GM12892 (cell line): ENCODE measurements at places on chromosomes 1 and 21.

GRCh38 chr1:20327467-20327866 lies 36.8 kb downstream of the VWA5B1 start:
- DNase-seq: no peak

- DNase-seq: no peak
Observed at GRCh38 chr1:23483321-23484252, at the start of gene ASAP3. Gene ASAP3, minus strand, starts transcription at chr1:23484179. Its CDS starts 46 bp downstream, at chr1:23484133.

GRCh38 chr1:204885288-204885711 lies 14.6 kb downstream of the NFASC start:
- no peak for DNase-seq

GRCh38 chr1:103582464-103582863 lies 11.1 kb downstream of the AMY2B start:
- no peak for DNase-seq

- DNase-seq: no peak
Observed at GRCh38 chr1:23718482-23718881, 24.8 kb upstream of the ELOA start.

DNA sequence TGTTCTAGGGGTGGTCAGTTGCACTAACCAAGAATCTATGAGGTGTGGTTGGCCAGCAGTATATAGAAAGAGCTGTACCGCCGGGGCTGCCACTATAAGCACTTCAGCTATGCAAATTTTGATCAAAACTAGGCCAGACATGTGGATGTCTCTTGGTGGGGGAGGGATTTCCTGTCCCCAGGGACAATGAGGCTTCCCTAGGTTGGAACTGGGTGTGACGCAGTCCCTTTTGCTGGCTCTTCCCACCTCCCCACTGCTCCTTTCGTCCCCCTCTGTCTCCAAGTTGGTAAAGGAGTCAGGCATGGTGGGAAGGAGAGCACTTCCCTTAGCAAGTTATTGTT lies 13.6 kb downstream of the SDCCAG8 start:
- DNase-seq: no peak

DNA sequence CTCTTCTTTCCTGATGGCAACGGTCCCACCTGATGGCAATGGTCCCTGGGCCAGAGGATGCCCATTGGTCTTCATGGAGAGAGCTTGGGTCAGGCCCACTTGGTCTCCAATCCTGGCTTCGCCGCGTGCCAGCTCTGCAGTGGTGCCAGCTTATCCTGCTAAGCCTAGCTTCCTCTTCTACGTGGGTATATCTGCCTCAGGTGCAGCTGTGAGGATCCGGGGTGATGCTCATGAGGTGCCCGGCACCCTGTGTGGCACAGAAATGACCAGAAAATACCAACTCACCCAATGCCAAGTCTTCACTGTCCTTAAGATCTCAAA lies 437.4 kb downstream of the CAMTA1 start:
- DNase-seq: no peak

- DNase-seq: no peak
Observed at GRCh38 chr1:156901966-156902915, 8.7 kb downstream of the PEAR1 start.

GRCh38 chr1:40926441-40926840 lies 53.1 kb upstream of the CTPS1 start:
- DNase-seq: no peak

DNA sequence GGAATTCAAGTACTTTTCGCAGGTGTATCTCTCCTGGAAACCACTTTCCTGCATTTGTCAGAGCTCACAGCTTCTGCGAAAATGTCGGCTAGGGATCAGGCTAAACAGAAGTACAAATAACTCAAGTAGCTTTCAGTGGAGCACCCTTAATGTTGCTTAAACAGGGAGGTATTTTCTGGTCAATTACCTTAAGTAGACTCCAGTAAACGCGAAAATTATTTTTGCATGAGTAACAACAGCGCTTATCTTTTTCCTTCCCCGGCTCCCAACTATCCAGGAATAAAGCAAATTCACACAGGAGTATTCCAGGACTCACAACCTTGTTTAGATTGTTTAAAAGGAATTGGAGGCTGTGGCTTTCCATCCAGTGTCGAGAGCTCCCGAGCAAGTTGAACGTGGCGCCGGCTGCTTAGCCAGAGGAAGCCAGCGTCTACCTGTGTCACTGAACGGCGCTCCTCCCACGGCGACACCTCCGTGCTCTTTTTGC lies 7.3 kb upstream of the SIM2 start:
- no peak for DNase-seq

GRCh38 chr1:198986036-198986435 lies 347.2 kb downstream of the PTPRC start:
- no peak for DNase-seq

DNA sequence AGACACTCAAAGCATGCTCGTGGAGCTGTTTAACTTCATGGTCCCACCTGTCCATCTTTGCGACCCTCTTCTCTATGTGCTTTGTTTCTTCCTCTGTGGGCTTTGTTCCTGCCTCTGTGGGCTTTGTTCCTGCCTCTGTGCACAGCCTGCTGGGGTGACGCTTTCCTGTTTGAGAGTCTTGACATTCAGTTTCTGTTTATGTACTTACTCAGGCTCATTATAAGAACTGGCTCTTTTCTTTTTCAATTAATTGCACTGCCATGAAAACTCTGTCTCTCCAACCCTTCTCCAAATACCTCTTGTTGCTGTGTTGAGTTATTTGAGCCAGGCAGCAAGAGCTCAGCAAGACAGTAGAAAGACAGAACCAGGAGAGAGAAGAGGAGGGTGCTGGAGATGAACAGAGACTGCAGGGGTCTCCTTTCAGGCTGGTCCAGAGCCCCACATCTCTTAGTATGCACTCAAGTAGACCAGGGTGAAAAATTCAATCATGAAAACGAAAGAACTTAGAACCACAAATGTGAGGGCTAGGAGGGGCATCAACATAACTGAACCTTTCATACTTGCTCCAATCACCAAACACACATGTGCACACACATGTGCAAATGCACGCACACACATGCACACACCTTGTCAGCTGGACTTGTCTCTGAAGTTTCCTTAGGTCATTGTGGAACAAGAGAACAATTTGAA lies 88.3 kb upstream of the SGIP1 start:
- no peak for DNase-seq

- DNase-seq: no peak
Observed at GRCh38 chr21:37039411-37040075, 33.0 kb downstream of the RIPPLY3 start.

GRCh38 chr1:93965888-93966287 lies 56.7 kb upstream of the GCLM start:
- no peak for DNase-seq

- DNase-seq: no peak
Observed at GRCh38 chr1:44031252-44032169, at the start of gene SLC6A9. Gene SLC6A9, minus strand, starts transcription at chr1:44031462. Its CDS starts 7,185 bp downstream, at chr1:44024277.

DNA sequence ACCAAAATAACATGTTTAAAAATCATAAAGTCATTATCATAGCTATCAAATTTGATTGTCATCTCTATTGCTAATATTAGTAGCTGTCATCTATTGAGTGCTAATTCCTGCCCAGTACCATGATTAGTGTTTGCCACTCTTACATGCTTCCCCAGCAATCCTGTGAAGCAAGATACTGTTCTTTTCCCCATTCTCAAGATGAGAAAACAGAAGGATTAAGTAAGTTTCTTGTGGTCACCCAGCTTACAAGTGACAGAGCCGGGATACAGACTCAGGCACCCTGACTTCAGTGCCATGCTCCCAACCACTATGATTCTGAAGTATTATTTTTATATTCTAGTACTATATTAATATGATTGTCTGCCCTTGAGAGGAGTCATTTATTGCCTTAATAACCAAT lies 36.5 kb downstream of the LRRC8C start:
- DNase-seq: no peak

DNA sequence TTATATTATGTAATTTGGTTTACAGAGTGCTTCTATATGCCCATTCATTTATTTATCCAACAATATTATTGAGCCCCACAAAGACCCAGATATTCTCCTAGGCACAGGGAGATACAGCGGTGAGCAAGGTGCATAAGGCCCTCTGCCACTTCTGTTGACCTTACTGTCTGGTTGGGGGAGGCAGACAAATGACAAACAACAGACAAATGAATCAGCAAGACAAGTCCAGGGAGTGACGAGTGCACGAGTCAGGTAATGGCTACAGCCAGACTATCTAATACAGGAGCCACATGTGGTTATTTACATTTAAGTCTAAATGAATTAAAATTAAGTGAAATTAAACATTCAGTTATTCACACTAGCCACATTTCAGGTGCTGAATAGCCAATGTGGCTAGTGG lies 22.0 kb upstream of the BCAR3 start:
- no peak for DNase-seq

DNA sequence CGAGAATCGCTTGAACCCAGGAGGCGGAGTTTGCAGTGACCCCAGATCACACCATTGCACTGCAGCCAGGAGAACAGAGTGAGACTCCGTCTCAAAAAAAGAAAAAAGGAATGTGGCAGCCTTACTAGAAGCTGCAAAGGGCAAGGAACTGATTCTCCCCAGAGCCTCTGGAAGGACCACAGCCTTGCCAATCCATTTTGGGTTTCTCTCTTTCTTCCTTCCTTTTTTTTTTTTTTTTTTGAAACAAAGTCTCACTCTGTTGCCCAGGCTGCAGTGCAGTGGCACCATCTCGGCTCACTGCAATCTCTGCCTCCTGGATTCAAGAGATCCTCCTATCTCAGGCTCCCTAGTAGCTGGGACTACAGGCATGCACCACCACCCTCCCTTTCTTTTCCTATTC lies 9.9 kb upstream of the IFNGR2 start:
- DNase-seq: no peak

DNA sequence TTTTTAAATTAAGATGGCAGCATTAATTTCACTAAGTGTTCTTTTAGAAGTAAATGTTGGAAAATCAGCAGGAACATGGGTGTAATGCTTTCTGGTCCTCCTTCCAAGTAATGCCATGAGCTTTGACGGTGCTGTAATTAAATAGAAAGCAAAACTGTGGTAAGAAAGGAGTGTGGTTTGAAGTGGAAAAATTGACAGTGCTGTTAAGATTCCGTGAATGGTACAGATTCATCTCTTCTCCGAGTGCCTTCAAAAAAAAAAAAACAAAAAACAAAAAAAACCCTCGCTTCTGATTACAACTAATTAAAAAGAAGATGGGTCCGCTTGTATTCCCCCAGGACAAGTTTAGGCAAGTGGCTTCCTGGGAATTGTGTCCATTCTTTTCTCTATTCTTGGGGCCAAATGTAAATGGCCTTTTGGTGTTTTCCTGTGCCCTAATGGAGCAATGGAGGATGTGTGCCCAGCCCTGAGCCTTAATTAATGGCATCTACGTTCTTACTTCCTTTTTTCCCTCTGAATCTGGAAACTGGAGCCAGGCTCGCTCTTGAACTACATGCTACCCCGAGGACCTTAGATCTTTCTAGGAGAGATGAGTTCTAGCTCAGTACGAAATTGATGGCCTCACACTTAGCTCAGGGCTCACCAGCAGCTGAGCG lies 5.1 kb downstream of the LMO4 start:
- DNase-seq: no peak

- no peak for DNase-seq
Observed at GRCh38 chr1:66380452-66381212, 153.3 kb upstream of the SGIP1 start.

GRCh38 chr1:57866998-57867397 lies 443.1 kb upstream of the DAB1 start:
- no peak for DNase-seq

DNA sequence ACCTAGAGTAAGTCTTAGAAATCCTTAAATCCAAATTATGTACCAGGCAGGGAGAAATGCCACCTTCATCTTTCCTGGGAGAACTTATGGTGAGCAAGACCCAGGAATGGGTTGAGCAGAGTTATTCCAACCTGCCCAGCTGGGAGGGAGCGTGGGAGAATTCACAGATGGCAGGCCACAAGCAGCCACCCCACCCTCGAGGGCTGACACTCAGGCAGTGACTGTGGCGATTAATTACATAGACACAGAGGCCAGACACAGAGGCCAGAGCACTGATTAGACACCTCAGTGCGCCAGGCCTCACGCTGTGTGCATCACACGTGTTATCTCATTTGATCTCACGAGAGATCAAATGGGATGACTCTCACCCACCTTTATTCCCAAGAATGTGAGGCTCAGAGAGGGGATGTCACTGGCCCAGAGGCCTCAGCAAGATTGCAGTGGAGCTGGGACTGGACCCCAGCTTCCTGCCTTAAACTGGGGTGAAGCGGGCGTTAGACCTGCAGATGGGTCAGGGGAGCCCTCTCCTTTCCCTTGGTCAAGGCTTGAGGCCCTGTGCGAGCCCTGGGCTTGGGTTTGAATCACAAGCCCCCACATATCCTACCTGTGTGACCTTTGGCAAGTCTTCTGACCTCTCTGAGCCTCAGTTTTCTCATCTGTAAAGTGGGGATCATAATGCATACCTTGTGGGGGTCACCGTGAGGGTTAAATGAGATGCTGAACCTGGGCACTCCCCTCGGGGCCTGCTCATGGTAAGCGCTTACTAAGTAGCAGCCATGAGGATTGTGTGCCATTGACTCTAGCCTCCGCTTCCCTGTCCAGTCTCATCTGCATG lies 28.8 kb upstream of the PADI4 start:
- DNase-seq: no peak

- DNase-seq: no peak
Observed at GRCh38 chr1:48920851-48921250, 144.2 kb upstream of the BEND5 start.

- DNase-seq: no peak
Observed at GRCh38 chr1:30670240-30671060, 52.9 kb downstream of the MATN1 start.

DNA sequence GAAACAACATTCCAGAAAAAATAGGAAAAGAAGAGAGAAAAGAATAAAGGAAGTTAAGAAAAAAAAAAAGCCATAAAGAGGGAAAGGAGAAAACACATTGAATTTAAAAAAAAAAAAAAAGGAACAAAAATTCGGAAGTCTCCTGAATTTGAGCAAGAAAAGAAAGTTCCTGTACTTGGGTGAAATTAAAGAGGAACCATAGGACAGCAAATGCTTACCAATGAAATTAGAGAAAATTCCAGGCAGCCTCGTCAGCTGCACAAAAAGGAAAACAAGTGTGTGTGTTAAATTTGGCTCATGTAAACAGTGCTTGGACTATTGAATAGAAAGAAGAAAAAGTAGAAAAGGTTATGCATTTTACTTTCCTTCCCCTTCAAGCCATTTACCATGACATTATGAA lies 4.9 kb downstream of the IL12RB2 start:
- no peak for DNase-seq

- no peak for DNase-seq
Observed at GRCh38 chr21:45309069-45309986, 21.6 kb upstream of the POFUT2 start.

GRCh38 chr1:12402842-12403241 lies 173.0 kb downstream of the VPS13D start:
- no peak for DNase-seq

DNA sequence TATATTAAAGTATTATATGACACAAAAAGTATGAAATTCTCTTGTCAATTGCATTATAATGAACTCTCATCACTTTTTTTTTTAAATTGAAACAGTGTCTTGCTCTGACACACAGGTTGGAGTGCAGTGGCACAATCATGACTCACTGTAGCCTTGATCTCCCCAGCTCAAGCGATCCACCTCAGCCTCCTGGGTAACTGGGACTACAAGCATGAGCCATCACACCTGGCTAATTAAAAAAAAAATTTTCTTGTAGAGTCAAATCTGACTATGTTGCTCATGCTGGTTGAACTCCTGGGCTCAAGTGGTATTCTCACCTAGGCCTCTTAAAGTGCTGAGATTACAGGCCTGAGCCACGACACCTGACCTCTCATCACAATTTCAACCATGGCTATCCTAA lies 259.3 kb downstream of the S1PR1 start:
- no peak for DNase-seq

- no peak for DNase-seq
Observed at GRCh38 chr1:116754198-116754977, at the start of gene CD2. Gene CD2, plus strand, starts transcription at chr1:116754430. Its CDS starts 63 bp downstream, at chr1:116754493.
